Activated CD8-positive, alpha-beta memory T cell treated with anti-CD3 and anti-CD28 coated beads for 24 hours (primary cell): ENCODE measurements at places on chromosomes 7 and 10.

- no peak for DNase-seq
These were observed 420.5 kb upstream of the CNTNAP2 start for GRCh38 chr7:145696071-145696470.

DNA sequence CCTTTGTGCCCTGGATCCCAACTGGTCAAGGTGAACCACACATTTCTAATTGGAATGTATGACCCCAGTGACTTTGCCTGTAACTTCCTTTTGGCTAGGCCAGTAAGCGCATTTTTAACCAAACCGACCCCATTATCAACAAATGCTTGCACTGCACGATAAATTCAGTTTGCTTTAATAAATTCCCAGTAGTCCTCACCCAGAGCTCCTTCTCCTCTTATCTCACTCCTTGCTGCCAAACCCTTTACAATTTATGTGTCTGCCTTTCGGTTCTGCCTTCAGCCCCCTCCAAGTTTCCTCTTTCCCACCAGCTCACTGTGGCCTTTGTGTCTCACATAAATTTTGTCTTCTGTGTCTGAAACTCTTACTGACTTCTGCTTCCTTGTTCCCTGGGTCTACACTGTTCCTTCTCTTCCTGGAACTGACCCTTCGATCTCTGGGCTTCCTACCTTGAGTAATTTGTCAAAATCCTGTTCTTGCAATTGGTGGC lies 59.0 kb downstream of the TBXAS1 start:
- no peak for DNase-seq

DNA sequence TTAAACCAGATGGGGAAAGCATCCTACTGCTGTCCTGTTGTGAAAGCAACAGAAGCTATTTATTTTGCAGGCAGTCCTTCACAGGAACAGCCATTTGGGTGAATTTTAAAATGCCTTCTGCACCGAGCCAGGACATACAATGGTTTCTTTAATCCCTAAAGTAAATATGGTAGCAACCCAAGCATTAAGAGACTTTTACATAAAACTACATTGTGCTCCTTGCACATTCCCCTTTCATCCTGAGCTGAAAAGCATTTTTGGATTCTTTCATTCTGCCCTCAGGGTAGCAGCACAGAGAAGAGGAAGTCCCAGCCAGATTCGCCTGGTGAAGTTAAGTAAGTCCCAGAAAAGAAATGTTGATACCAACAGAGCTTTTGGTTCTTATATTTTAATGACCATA lies 84.0 kb upstream of the FAM3C start:
- DNase-seq: no peak

DNA sequence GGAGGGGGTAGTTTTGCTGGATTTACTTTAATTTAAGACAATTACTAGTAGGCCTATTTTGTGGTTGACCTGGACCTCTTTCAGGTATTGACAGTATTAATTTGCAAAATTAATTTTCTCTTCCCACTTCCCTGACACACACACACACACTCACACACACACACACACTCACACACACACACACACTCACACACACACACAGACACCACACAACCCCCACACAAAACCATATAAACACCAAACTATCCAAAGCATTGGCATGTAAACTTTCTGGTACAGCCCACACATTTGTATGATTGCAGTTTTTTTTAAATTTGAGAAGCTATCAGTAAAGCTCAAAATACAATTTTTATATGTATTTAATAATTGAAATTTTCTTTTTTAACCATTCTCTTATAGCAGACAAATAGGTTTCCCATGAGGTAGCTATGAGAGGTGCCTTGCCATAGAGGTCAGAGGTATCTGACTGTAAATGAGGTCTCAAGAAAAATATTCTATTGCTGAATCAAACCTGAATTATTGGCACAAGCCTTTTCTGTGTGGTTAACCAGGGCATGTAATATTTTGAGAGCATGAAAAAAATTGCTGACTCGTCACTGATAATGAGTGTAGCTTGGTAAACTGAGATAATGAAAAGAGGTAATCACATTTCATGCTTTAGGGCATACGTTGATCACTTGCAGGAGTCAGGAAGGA lies 306.5 kb downstream of the GATA3 start:
- no peak for DNase-seq

- DNase-seq: no peak
These were observed 2.6 kb upstream of the GPER1 start for GRCh38 chr7:1085266-1085665.

- no peak for DNase-seq
These were observed 2.3 kb downstream of the LRRTM3 start for GRCh38 chr10:66927971-66928770.

DNA sequence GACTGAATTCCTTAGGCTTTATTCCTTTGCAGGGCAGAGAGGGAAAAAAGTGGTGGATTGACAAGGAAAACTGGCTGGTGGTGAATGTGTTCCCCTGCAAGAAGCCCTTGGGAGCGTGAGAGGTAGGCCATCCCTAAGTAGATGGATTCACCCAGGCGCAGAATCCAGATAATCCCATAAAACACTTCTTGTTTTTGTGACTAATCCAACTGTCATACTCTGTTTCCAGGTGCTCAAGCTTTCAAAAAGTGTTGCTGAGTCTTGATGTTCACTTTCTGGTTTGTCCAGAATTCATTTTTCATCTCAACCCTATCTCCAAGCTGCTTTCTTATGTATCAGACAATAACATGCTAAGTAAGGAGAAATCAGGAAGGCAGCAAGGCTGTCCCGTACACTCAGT lies 250.8 kb upstream of the HABP2 start:
- DNase-seq: no peak

DNA sequence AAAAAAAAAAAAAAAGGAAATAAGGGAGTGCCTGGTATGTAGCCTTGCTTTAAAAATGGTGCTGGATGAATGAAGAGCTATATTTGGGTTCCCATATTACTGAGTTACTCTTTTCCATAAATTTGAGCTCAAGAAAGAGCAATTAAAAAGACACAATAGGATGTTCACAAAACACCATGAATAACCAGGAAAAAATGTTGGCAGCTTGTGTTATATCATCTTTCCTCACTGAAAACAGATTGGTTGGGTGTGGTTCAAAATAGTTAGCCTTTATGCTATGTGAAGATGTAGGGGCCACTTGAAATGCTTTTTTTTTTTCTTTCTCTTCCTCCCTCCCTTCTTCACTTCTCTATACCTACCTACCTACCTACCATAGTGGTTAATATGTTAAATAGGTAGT lies 256.9 kb downstream of the STK31 start:
- DNase-seq: no peak

- DNase-seq: no peak
These were observed 221.3 kb upstream of the TCERG1L start for GRCh38 chr10:131532745-131533341.
